ENCODE measurements at places on chromosomes 3 and 15. TPM values are rescaled to one million over a fixed set of nuclear protein-coding genes. Genes with fewer than 3 reads are reported as not detected.

IL1RAP gene
- 5.7 TPM for total RNA-seq

ATG3 gene
- 47.1 TPM for total RNA-seq

KCNAB1 gene
- not detected for total RNA-seq

SCN5A gene
- 0.38 TPM for total RNA-seq

TBL1XR1 gene
- total RNA-seq = 20.8 TPM

ZNF860 gene
- total RNA-seq = 1.1 TPM

GOLGA8K gene
- total RNA-seq = 0.42 TPM

ARRDC4 gene
- total RNA-seq = 0.11 TPM

TP63 gene
- 0.27 TPM for total RNA-seq

PLA2G4D gene
- not detected for total RNA-seq

SERPINI2 gene
- total RNA-seq = not detected

ARGFX gene
- total RNA-seq = not detected

BUB1B gene
- 27.8 TPM for total RNA-seq

TUSC7 gene
- not detected for total RNA-seq

CIDEC gene
- 50.4 TPM for total RNA-seq

GMNC gene
- total RNA-seq = not detected
